ENCODE measurements at places on chromosomes 16 and 17. TPM values are rescaled to one million over a fixed set of nuclear protein-coding genes. Genes with fewer than 3 reads are reported as not detected.

The PIGQ gene
- total RNA-seq: 25.9 TPM

The NPIPB5 gene
- 9.4 TPM for total RNA-seq

The SBK1 gene
- 0.10 TPM for total RNA-seq

The CES5A gene
- total RNA-seq: not detected

The NPIPA1 gene
- total RNA-seq: 5.9 TPM

The WRAP53 gene
- 20.5 TPM for total RNA-seq

The TGFB1I1 gene
- 78.3 TPM for total RNA-seq

The PIRT gene
- total RNA-seq: not detected

The CFAP97D1 gene
- not detected for total RNA-seq

The CTRB2 gene
- not detected for total RNA-seq

The PRSS21 gene
- total RNA-seq: 1.2 TPM

The METRNL gene
- total RNA-seq: 35.2 TPM

The RHBDF1 gene
- total RNA-seq: 23.3 TPM

The C16orf46 gene
- 2.0 TPM for total RNA-seq

The ZFPM1 gene
- 0.93 TPM for total RNA-seq

The SCARF1 gene
- 102 TPM for total RNA-seq

The PRDM7 gene
- not detected for total RNA-seq

The FOXF1 gene
- total RNA-seq: 13.3 TPM

The NPW gene
- 3.1 TPM for total RNA-seq

The KLHL10 gene
- not detected for total RNA-seq

The ERI2 gene
- total RNA-seq: 9.0 TPM

The NPIPA3 gene
- 0.33 TPM for total RNA-seq

The SPATA22 gene
- not detected for total RNA-seq

The TMEM204 gene
- total RNA-seq: 53.5 TPM

The SPEM1 gene
- not detected for total RNA-seq

The HP gene
- total RNA-seq: not detected

The BCO1 gene
- total RNA-seq: not detected

The C17orf100 gene
- total RNA-seq: 0.07 TPM

The CHST5 gene
- total RNA-seq: not detected

The FOXJ1 gene
- not detected for total RNA-seq

The PPP1R1B gene
- not detected for total RNA-seq

The FGF11 gene
- 0.20 TPM for total RNA-seq

The CCL14 gene
- 0.80 TPM for total RNA-seq

The PRKCB gene
- not detected for total RNA-seq

The CAVIN1 gene
- total RNA-seq: 888 TPM

The THAP11 gene
- 40.7 TPM for total RNA-seq

The CES3 gene
- not detected for total RNA-seq

The CRYM gene
- total RNA-seq: not detected

Data from mammary microvascular endothelial cell (primary cell).